NCI-H1436 treated with DMSO at 0.1 percent for 48 hours (cell line): ENCODE measurements at places on chromosomes 16 and 17.

GRCh38 chr16:1194665-1195392 lies 30.2 kb downstream of the TPSG1 start:
- no peak for DNase-seq

DNA sequence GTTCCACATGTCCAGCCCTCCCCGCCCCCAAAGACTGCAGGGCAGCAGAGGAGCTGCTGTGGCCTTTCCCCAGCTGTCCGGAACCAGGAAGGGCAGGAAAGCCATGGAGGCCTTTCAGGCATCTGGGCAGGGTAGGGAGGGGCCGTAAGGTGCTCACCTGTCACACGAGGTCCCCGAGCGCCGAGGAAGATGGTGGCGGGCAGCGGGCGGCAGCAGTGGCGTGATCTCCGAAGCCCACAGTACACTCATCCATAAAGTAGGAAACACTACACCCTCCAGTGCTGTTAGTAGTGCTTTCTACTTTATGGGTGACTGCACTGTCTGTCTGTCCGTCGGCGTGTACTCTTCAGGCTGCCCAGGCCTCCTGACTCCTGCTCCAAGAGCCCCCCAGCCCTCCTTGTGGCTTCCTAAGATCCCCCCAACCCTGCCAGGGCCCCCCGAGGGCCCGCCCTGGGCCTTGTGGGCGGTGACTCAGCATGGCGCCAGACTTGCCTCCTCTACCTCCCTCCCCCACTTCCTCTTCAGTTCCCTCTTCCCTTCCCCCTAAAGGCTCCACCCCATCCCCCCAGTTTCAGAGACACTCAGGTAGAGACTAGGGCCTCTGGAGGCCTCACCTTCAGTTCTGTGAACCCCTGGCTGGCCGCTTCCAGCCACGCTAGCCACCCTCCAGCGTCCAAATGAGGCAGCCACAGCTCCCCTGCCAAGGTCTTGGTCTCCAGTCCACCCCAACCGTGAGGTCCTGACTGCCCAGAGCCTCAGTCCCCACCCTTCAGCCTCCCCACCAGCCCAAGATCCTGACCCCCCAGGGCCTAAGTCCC lies 2.6 kb upstream of the TSPOAP1 start:
- DNase-seq = no peak

DNA sequence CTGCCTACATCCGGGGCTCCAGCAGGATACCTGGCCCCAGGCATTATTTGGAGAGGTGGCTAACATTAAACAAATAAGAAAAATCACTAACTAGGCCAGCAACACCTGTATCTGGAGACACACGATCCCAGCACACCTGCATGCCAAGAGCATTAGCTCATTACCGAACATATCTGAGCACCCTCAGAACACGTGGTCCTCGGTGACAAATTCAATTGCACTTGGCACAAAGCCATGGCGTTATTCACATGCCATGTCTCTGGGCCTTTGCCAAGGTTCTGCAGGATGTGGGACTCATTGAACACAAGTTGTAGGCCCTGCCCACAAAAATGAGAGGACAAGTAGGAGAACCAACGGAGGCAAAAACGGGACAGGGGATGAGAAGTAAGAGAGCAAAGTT lies 552.3 kb downstream of the TOX3 start:
- peak; percentile 51 for DNase-seq

DNA sequence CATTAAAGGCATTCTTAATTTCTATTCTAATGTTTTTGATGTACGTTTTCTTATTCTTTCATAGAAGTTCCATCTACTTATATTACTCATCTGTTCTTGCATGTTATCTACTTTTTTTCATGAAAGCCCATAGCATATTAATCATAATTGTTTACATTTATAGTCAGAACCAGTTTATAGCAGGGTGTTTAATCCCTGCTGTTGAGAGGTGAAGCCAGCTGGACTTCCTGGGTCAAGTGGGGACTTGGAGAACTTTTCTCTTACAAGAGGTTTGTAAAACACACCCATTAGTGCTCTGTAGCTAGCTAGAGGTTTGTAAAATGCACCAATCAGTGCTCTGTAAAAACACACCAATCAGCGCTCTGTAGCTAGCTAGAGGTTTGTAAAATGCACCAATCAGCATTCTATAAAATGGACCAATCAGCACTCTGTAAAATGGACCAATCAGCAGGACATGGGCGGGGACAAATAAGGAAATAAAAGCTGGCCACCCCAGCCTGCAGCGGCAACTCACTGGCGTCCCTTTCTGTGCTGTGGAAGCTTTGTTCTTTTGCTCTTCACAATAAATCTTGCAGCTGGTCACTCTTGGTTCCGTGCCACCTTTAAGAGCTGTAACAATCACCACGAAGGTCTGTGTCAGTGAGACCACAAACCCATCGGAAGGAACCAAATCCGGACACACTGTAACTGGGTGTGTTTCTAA lies 120.6 kb downstream of the TANC2 start:
- no peak for DNase-seq

GRCh38 chr17:32485261-32486110 lies 1.3 kb upstream of the CDK5R1 start:
- DNase-seq = no peak

- no peak for DNase-seq
Measured at GRCh38 chr17:55175788-55176427, 88.9 kb upstream of the HLF start.

- no peak for DNase-seq
Measured at GRCh38 chr16:66735891-66736290, 15.5 kb downstream of the DYNC1LI2 start.

GRCh38 chr17:32926183-32926582 lies 1.8 kb upstream of the TMEM98 start:
- DNase-seq = no peak

- DNase-seq = no peak
Measured at GRCh38 chr16:71629278-71630016, 3.5 kb downstream of the MARVELD3 start.

- no peak for DNase-seq
Measured at GRCh38 chr16:3974751-3975150, 94.2 kb upstream of the CREBBP start.

DNA sequence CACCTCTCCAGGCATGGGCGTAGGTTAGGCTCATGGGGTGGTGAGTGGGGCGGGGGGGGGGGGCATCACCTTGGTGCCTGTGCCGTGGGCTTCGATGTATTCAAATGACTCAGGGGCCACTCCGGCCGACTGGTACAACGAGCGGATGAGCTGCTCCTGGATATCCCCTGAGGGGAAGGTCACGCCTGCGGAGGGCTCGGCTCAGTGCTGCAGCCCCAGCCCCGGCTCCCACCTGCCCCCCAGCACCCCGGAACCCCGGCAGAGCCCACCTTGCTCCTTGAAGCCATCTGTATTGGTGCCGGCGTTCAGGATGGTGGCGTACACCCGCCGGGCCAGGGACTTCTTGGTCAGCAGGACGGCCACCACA lies 5.4 kb downstream of the FASN start:
- no peak for DNase-seq

DNA sequence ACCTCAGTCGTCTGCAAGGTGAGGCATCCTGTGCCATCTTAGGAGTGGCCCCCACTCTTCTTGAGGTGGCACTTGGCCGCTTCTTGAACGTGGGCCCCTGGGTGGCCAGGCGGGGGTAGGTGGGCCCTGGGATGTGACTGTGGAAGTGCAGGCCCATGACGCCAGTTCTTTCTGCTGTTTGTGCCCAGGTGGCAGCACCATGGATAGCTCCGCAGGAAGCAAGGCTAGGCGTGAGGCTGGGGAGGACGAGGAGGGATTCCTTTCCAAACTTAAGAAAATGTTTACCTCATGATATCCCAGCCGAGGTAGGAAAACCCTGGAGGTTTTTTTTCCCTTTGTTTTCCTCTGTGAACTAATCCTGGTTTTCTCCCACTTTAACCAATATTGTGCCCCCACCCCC lies 19.8 kb downstream of the NMRAL1 start:
- DNase-seq = no peak

GRCh38 chr16:78930561-78930960 lies 670.0 kb downstream of the MAF start:
- DNase-seq = no peak

- DNase-seq = no peak
Measured at GRCh38 chr17:3992370-3992769, 28.1 kb upstream of the ATP2A3 start.

DNA sequence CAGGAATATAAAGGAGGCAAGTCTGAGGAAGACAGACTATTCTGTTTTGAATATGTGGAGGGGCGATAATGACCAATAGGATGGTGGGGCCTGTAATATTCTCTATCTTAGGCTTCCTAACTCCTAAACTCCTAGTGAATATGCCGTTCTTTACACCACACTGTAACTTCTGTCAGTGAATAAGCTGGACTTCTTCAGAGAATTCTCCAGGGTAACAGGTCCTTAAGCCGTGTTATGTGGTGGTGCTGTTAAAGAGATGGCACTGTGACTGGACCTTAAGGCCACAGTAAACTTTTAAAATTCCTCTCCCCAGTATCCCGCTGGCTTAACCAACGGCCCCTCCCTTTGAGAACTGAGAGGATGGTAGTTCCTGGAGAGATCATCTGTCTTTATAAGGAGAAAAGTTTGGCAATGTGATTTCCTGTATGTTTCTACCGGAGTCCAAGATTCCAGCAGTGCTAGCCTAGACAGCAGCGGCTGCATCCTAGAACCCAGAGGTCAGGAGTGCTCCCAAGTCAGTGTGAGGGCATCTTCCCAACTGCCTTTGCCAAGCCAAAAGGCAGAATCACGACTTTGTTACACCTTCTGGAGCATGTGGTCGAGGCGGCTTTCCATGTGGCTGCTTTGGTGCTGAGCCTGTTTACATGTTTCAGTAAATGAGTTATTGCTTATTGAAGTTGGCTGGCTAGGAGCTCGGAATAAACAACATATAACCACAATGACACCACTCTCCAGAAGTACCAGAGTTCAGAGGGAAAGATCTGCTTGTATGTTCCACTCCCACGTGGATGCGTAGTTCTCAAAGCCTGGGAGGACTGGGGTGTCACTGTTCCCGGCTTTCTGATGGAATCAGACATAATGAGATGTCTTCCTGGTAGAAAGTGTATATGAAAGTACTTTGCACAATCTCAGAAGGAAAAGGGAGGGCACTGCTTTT lies 41.0 kb downstream of the TUBD1 start:
- DNase-seq = no peak

- DNase-seq = no peak
Measured at GRCh38 chr17:48611681-48612455, 1.1 kb upstream of the HOXB7 start.
